ENCODE measurements at places on chromosomes 13 and 19.

- no peak for DNase-seq
Measured at GRCh38 chr13:26029581-26030136, 22.2 kb downstream of the SHISA2 start.

- no peak for DNase-seq
Measured at GRCh38 chr13:45473627-45474026, 8.9 kb downstream of the COG3 start.

DNA sequence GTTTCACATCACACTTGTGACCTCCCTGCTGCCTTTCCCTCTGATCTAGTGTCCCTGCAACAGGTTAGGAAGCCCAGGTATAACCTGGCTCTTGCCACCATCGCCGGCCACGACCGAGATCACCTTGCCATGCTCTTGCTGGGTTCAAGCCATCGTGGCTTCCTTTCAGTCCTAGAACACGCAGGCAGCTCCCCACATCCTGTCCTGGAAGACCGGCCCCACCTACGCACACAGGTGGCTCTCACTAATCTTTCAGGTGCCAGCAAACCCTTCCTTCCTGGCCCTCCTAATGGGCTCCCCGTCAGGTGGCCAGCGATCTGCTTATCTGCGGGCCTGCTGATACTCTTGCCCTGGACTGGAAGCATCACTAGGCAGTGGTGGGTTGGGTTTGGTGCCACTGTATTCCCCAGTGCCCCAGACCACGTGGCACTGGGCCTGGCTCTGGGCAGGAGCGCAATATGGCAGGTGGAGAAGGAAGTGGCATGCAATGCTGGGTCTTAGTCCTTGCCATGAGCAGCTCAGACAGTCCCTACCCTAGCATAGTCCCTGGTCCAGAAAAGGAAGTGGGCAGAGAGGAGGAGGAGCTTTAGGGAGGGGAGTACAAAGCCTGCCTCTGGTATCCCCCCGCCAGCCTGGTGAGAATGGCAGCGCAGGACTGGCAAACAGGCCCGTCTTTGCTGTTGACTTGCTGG, 11.8 kb downstream of the PPP1R37 start:
- DNase-seq = no peak

- no peak for DNase-seq
Measured at GRCh38 chr19:11617180-11618062, 20.1 kb downstream of the ZNF627 start.

DNA sequence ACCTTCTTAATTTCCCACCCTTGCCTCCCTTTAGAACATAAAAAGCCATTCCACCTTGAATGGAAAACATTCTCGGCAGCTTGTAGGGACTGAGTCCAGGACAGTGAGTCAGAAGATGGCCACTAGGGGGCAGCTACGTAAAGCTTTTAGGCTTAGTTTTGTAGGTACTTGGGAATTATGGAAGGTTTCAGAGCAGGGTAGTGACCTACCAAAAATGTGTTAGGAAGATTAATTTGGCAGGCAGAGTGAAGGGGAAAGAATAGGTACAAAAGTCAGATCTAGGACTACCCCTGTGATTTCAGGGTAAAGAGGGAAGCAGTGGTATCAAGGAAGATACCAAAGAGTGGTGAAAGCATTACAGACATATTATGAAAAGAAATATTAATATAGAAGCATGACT, 198.4 kb downstream of the NDFIP2 start:
- DNase-seq = no peak

DNA sequence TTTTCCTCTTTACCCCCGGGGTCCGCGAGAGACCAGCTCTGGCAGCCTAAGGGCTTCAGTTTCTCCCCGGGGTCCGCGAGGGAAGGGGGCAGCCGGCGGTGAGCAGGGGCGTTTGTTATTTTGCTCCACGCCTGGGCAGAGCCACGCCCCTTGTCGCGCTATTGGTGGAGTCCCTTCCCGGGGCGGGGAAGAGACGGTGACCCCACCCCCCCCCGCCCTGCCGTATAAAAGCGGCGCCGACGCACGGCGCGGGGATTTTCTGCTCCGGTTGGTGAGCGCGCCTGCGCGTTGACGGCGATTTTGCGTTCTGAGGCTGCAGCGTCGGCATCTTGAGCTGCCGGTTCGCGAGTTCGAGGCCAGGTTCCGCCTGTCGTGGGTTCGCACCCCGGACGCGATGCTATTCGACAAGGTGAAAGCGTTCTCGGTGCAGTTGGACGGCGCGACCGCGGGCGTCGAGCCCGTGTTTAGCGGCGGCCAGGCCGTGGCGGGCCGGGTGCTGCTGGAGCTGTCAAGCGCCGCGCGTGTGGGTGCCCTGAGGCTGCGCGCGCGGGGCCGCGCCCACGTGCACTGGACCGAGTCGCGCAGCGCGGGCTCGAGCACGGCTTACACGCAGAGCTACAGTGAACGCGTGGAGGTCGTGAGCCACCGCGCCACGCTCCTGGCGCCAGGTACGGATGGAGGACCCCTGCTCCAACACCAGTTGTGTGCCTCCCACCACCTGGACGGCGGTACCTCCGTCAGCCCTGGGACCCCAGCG, at the start of gene ARRDC2:
ARRDC2 (plus strand) TSS at position 254 of the 757 bp plus-strand sequence; CDS start at position 395, 141 bp downstream.
- peak; percentile 92 for DNase-seq

- DNase-seq = no peak
Measured at GRCh38 chr13:109389892-109390345, 396.5 kb downstream of the IRS2 start.

- DNase-seq = no peak
Measured at GRCh38 chr13:108342369-108343289, 73.1 kb downstream of the TNFSF13B start.

DNA sequence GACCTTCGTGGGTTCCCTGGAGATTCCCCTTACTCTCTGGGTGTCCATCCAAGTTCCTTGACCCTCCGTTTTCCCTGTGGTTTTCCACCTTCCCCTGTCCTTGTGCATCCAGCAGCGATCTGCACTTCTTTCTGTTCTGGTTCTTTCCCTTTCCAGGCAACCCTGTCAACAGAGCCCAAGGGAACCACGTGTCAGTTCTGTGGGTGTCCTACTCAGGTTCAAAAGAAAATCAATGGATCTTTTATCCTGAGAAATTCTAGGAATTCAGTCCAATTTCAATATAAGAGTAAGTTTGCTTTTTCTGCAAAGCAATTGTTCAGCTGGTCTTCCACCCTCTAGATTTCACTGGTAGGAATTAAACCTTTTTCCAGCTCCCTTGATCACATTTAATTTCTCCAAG, 1394.8 kb upstream of the SLC10A2 start:
- no peak for DNase-seq

DNA sequence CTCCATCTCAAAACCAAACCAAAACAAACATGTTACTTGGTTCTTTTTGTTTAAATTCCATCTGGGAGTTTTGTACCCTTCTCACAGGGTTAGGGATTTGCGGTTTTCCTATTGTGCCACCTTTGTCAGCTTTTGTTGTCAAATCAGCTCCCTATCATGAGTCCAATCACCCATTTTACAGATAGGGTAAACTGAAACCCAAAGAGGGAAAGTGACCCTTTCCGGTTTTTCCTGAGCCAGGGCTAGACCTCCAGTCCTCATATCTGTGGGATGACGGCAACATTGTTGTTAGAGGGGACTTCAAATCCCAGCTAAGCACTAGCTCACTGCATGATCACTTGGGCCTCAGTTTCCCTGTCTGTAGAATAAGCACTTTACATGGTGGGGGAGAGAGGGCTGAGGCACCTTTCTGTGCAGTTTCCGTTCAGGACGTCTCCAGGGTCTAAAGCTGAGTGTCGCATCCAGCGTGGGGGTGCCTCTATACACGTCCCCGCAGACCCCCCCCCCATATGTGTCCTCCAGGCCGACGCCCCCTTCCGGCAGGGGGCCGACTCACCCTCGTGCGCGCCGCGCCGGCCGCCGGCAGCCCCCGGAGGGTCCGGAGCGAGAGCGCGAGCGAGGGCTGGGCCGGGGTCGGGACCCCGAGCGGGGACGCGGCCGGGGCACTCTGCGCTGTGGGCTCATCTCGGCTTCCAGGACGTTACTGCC, 3.9 kb downstream of the CCDC194 start:
- DNase-seq = no peak

DNA sequence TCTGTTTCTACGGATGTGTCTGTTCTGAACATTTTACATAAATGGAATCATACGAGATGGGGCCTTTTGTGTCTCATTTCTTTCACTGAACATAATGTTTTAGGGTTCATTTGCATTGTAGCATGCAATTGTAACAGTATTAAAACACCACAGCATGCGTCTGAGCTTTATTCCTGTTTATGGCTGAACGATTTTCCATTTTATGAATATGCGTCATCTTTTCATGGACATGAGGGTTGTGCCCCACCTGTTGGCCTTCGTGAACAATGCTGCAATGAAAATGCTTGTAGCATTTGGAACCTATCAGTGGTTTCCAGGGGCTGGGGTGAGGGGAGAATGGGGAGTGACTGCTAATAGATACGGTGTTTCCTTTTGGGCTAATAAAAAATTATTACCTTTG, 5.1 kb downstream of the OR10H1 start:
- no peak for DNase-seq

DNA sequence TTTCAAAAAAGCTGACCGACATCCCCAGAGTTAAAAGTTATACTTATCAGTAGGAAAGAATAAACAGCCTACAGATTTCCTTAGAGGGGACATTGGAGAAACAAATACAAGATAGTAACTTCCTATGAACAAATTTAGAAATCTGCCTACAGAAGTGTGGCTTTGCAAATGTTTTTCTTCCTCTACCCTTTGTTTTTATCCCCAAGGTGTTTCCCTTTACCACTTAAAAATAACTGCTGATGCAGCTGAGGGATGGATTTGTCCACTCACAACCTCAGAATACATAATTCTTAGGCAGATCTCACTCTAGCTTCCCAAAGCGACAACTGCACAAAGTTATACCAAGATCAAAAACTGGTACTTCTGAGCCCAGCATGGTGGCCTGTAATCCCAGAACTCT, 20.9 kb downstream of the MED4 start:
- DNase-seq = no peak

DNA sequence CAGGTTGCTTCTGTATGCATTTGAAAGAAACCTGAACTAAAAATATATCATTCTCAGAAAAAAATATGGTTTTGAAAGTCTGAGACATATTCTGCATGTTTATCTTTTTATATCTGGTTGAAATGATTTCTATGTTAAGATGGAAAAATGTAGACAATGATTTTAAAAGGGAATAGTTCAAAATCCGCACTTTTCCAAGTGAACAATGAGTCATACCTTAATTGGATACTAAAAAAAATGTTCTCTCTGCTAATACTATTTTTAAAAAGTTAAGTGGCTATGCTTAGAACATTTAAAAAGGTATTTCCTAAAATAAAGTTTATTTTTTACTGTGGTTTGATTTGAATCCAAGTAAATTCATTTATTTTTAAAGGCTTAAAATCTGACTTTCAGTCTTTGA, 801.4 kb downstream of the SLITRK6 start:
- no peak for DNase-seq

DNA sequence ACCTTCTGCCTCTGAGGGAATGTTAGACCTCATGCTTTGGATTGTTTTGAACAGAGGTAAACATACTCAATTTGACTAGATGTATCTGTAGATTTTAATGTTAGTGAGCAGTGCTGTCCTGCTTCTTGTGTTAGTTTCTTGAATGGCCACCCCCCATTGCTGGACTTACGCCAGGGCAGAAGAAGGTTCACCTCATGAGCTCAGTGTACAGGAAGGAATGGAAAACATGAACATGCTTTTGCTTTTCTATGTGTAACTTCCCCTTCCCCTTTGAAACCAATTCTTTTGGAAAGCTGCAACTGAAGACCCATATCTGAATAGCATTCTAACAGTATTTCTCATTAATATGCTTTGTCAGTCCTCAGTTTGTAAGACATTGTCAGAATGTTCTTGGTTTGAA, 32.3 kb downstream of the WASF3 start:
- DNase-seq = no peak

DNA sequence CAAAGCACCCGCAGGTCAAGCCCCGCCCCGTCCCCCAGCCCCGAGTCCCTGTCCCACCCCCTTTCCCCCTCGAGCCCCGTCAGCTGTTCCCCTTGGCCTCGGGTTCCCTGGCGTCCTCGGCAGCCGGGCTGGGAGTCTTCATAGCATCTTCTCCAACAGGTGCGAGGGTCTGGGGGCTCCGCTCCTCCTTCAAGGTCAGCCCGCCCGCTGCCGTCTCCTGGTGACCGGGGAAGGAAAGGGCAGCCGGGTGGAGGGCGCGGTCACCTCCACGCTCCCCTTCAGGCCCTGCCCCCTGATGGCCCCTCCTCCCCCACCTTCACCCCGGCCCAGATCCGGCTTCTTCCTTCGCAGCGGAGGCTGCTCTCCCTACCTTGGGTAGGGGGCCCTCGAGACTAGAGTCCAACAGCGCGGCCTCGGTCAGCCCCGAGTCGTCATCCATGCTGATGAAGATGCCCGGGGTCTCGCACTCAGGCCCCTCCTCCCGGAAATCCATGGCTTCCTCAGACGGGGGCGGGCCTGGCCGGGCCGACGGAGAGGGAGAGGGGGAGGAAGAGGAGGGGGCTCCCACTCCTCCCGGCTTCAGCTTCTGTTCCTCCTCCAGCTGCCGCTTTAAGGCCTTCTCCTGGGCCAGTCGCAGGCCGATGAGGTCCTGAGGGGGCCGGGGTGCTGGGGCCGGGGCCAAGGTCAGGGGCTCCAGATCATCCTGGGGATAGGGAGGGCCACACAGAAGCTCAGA, 541 bp upstream of the RSPH6A start:
- no peak for DNase-seq

GRCh38 chr19:2974342-2975041, 2.9 kb upstream of the TLE6 start:
- DNase-seq = no peak

DNA sequence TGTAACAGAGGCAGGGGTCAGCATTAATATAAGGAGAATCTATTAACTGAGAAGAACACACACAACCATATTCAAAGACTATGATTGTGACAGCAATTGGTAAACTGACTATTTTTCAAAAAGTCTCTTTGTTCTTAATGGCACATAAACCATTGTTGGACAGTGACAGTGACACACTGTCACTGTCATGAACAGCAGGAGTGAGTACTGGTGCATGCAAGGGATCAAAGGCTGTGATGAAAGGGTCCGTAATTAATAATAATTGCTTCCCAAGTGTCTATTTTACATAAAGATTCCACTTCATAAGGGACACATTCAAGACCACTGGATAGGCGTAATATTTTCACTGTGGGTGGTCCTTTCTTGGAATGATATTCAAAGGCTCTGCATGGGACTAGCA, 50.7 kb downstream of the LHFPL6 start:
- DNase-seq = no peak

GRCh38 chr19:42068361-42068755, 1.6 kb downstream of the GRIK5 start:
- DNase-seq = no peak

- DNase-seq = no peak
Measured at GRCh38 chr13:26872525-26873385, 112.2 kb upstream of the GPR12 start.

- DNase-seq = no peak
Measured at GRCh38 chr19:43747557-43748204, 7.1 kb downstream of the SMG9 start.

DNA sequence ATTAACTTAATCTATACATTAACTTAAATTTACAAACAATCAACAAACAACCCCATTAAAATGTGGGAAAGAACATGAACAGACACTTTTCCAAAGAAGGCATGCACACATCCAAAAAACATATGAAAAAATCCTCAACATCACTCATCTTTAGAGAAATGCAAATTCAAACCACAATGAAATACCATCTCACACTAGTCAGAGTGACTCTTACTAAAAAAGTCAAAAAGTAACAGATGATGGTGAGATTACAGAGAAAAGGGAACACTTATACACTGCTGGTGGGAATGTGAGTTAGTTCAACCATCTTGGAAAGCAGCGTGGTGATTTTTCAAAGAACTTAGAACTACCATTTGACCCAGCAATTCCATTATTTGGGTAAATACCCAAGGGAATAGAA, 759.2 kb upstream of the SLITRK1 start:
- no peak for DNase-seq

Measured in CD4-positive, alpha-beta T cell treated with Interleukin-15 for 1 hour (primary cell).